ENCODE measurements at places on chromosomes 3 and 15. TPM values are rescaled to one million over a fixed set of nuclear protein-coding genes. Genes with fewer than 3 reads are reported as not detected.

Gene TRIM42
- not detected for total RNA-seq

Gene LMOD3
- total RNA-seq = not detected

Gene RAB8B
- 47.7 TPM for total RNA-seq

Gene CTXND1
- total RNA-seq = not detected

Gene ACAP2
- total RNA-seq = 33.1 TPM

Gene PPP2R3A
- 5.2 TPM for total RNA-seq

Gene ETFA
- total RNA-seq = 131 TPM

Measured in lung microvascular endothelial cell (primary cell).